ENCODE measurements at places on chromosomes 1 and 21. TPM values are rescaled to one million over a fixed set of nuclear protein-coding genes. Genes with fewer than 3 reads are reported as not detected.

METTL13 gene
- total RNA-seq: 15.5 TPM

LCE1A gene
- not detected for total RNA-seq

SPATA45 gene
- total RNA-seq: not detected

EXOSC10 gene
- total RNA-seq: 62.6 TPM

MTARC1 gene
- total RNA-seq: 9.6 TPM

PCP4 gene
- total RNA-seq: 174 TPM

PGBD5 gene
- 0.98 TPM for total RNA-seq

DNA sequence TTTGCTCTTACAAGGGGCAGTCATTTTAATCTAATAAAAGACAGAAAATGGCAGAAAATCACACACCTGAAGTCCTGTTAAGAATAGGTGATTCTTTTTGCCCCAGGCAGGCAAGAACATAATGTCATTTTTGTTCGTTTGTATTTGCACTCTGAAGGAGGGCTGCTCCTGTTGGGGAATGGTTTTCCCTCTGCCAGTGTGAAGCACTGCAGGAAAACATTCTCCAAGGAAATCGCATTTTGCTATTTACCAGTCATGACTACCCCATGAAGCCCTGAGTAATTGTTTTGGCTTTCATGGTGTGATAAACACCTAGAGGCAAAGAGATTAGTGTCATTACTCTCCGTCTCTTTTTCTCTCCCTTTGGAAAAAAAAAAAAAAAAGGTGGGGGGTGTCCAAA is 345.5 kb downstream of the NTNG1 start:
- H3K4me1 ChIP-seq: no peaks in the 10 kb centered on the region
- H3K4me3 ChIP-seq: no peak overlapping the region
- H3K36me3 ChIP-seq: no peaks in the 10 kb centered on the region
- no peak overlapping the region for H3K27ac ChIP-seq
- H3K27me3 ChIP-seq: no peaks in the 10 kb centered on the region

DNA sequence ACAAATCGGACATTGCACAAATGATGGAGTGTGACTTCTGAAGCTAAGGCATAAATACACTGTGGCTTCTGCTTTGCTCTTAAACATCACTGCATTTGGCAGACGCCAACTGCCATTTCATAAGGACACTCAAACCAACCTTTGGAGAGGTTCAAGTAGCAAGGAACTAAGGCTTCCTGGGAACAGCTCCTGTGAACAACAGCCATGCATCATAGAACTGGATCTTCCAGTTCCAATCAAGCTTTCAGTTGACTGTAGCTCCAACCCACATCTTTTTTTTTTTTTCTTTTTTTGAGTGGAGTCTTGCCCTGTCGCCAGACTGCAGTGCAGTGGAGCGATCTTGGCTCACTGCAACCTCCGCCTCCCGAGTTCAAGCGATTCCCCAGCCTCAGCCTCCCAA is 10.7 kb upstream of the HUNK start:
- no peak overlapping the region for H3K27ac ChIP-seq
- H3K4me1 ChIP-seq: peaks cover 9% of the 10 kb centered on the region
- H3K27me3 ChIP-seq: no peaks in the 10 kb centered on the region
- no peaks in the 10 kb centered on the region for H3K36me3 ChIP-seq
- DNase-seq: no peak
- no peak overlapping the region for H3K4me3 ChIP-seq

DNA sequence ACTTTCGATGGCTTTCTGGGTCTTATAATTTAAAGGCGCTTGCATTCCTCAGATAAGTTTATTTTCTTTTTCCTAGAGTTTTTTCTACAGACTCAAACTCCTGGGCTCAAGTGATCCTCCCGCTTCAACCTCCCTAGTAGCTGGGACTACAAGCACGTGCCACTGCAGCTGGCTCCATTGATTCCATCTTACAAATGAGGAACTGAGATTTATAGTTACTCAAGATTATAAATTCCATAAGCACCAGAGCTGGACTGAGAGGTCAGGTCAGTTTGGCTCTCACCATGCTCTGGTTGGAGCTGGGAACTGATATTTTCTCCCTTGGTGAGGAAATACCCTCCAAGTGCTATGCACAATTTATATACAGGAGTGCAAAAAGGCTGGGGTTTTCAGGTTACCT is 13.4 kb upstream of the PRPF38B start:
- no peak overlapping the region for H3K4me3 ChIP-seq
- DNase-seq: no peak
- no peak overlapping the region for H3K27ac ChIP-seq
- H3K36me3 ChIP-seq: no peaks in the 10 kb centered on the region
- H3K4me1 ChIP-seq: no peaks in the 10 kb centered on the region
- H3K27me3 ChIP-seq: no peaks in the 10 kb centered on the region

GRCh38 chr21:34222031-34222335 is 141.8 kb upstream of the KCNE2 start:
- H3K27me3 ChIP-seq: no peaks in the 10 kb centered on the region
- H3K36me3 ChIP-seq: no peaks in the 10 kb centered on the region
- H3K4me3 ChIP-seq: no peak overlapping the region

- no peaks in the 10 kb centered on the region for H3K4me1 ChIP-seq
- no peaks in the 10 kb centered on the region for H3K36me3 ChIP-seq
- no peak overlapping the region for H3K27ac ChIP-seq
- no peak for DNase-seq
- H3K4me3 ChIP-seq: no peak overlapping the region
Observed at GRCh38 chr21:15190412-15190811, 125.6 kb upstream of the NRIP1 start.

- no peak for DNase-seq
- no peaks in the 10 kb centered on the region for H3K4me1 ChIP-seq
- H3K36me3 ChIP-seq: no peaks in the 10 kb centered on the region
- no peak overlapping the region for H3K4me3 ChIP-seq
Observed at GRCh38 chr1:6302568-6302967, 41.7 kb upstream of the GPR153 start.

GRCh38 chr1:111214074-111214801 is 13.3 kb upstream of the CHI3L2 start:
- H3K27me3 ChIP-seq: no peaks in the 10 kb centered on the region
- no peak overlapping the region for H3K27ac ChIP-seq
- H3K4me3 ChIP-seq: no peak overlapping the region
- H3K4me1 ChIP-seq: no peaks in the 10 kb centered on the region

- no peak for DNase-seq
- no peaks in the 10 kb centered on the region for H3K4me1 ChIP-seq
- no peak overlapping the region for H3K4me3 ChIP-seq
Observed at GRCh38 chr1:158327481-158327880, 3.9 kb downstream of the CD1B start.

GRCh38 chr1:156368889-156369684 is at the start of gene RHBG:
RHBG (plus strand) TSS chr1:156369211; CDS start chr1:156369250, 39 bp downstream.
- H3K27ac ChIP-seq: no peak within 1 kb of the TSS
- H3K36me3 ChIP-seq: no peaks in the 10 kb centered on the region
- no peaks in the 10 kb centered on the region for H3K27me3 ChIP-seq
- H3K4me1 ChIP-seq: peaks cover 11% of the 10 kb centered on the region
- no peak for DNase-seq

- DNase-seq: no peak
- H3K27ac ChIP-seq: peak overlapping the region; percentile 99
- H3K4me1 ChIP-seq: peaks cover 9% of the 10 kb centered on the region
- H3K4me3 ChIP-seq: peak overlapping the region; percentile 73
- H3K27me3 ChIP-seq: no peaks in the 10 kb centered on the region
Observed at GRCh38 chr1:30719406-30720270, 3.7 kb downstream of the MATN1 start.

DNA sequence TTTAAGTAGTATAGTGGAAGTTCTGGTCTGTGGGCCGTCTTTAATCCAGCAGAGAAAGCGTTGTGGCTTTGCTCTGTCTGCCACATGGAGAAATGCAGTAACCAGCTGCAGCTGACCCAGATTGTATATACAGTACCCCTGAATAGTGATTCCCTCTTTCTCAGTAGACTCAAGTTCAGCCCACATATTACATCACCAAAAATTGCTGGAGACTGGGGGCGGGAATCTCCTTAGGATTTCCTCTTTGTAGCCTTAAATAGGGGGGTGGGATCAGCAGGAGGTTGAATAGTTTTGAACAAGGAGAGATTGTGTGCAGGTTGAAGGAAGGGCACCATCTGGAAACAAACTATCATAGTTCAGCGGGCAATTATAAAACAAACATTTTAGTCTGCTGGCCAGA is at the start of gene ANGPTL1:
ANGPTL1 (minus strand) TSS at position 134 of the 400 bp plus-strand sequence. CDS start 5,301 bp downstream, outside the sequence.
- peaks cover 11% of the 10 kb centered on the region for H3K4me1 ChIP-seq
- peak within 1 kb of the TSS; percentile 45 for H3K27ac ChIP-seq
- no peak for DNase-seq
- H3K27me3 ChIP-seq: no peaks in the 10 kb centered on the region
